ENCODE measurements at places on chromosomes 2 and 18.

DNA sequence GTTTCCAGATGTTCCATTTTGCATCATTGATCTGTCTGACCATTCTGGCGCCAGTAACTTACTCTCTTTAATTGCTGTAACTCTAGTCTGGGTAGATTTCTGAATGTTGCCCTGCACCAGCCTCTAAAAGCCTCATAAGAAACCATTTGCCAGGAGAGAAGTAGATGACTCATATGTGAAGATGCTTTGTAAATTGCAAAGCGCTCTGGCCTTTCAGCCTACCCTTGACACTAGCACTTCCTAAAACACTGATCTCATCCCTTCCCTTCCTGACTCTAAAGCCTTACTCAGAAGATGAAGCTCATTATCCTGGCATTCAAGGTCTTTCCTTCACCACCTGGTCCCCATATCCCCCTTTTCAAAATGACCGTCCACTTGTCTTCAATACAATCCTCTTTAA is 193.2 kb upstream of the MEX3C start:
- no peak for DNase-seq

- no peak for DNase-seq
Measured at GRCh38 chr2:98900721-98901120, 35.3 kb downstream of the CRACDL start.

- no peak for DNase-seq
Measured at GRCh38 chr2:53098696-53099078, 668.9 kb upstream of the CHAC2 start.

DNA sequence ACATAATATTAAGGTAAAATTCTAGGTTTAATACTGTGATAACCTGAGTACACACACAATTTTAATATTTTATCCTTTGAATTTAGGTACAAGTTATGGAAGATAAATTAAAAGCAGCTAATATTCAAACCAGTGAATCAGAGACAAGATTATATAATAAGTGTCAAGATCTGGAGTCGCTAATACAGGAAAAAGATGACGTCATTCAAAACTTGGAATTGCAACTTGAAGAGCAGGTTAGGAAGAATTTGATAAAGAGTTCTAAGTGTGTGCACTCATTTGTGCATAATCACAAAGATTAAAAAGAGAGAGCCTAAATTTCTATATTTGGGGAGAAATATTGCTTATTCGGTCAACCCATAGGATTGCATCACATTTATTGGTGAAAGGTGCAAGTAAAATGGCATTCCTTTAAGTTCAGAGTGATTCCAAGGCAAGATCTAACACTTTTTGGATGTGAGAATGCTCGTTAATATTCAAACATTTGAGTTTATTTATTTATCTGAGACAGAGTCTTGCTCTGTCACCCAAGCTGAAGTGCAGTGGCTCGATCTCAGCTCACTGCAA is 16.3 kb upstream of the C1GALT1C1L start:
- no peak for DNase-seq

GRCh38 chr2:181042706-181043105 is 62.3 kb downstream of the UBE2E3 start:
- DNase-seq = no peak

DNA sequence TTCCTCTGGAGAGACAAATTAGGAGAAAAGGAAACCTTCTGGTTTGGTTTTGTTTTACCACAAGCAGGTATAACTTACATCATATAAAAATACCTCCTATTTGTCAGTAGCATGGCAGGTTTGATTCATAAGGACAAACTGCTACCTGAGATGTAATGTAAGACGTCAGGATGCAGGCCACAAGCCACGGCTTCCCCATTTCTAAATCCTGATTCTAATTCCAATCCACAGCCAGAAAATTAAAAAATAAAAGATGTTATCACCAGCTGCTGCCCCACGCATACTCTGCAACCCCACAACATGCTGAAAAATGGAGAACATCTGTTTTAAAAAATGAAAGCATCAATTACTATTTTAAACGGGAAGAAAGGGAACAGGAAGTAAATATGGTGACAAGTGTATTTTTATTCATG is 197.6 kb downstream of the BCL11A start:
- DNase-seq = no peak

DNA sequence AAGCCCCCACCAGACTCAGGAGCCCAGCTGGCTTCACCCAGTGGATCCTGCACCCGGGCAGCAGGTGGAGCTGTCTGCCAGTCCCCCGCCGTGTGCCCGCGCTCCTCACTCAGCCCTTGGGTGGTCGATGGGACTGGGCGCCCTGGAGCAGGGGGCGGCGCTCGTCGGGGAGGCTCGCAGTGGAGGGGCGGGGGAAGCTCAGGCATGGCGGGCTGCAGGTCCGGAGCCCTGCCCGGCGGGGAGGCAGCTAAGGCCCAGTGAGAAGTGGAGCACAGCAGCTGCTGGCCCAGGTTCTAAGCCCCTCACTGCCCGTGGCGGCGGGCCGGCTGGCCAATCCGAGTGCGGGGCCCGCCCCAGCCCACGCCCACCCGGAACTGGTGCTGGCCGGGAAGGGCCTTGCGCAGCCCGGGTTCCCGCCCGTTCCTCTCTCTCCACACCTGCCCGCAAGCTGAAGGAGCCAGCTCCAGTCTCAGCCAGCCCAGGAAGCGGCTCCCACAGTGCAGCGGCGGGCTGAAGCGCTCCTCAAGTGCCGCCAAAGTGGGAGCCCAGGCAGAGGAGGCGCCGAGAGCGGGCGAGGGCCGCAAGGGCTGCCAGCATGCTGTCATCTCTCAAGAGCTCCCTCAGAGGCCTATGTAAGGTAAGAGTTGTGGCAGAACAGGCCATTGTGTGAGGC is 1307.8 kb upstream of the TMEFF2 start:
- DNase-seq = no peak

DNA sequence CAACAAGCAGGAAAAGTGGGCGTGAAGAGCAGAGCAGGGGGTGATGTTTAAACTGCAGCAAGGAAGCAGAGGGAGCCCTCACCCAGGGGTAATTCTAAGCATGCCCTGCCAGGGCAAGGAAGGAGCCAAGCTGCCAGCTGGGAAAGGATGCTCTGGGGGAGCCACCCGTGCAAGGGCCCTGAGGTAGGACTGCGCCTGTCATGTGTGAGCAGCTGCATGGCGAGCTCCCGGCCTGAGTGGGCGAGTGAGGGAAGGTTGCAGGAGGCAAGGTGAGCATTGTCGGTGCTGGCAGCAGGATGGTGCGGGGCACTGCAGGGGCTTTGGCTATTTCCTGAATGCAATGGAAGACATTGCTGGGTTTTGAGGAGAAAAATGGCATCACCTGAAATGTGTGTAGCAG is 107.2 kb downstream of the COPS8 start:
- no peak for DNase-seq

GRCh38 chr18:62187543-62188510 is 772 bp downstream of the RELCH start:
- peak; percentile 21 for DNase-seq

DNA sequence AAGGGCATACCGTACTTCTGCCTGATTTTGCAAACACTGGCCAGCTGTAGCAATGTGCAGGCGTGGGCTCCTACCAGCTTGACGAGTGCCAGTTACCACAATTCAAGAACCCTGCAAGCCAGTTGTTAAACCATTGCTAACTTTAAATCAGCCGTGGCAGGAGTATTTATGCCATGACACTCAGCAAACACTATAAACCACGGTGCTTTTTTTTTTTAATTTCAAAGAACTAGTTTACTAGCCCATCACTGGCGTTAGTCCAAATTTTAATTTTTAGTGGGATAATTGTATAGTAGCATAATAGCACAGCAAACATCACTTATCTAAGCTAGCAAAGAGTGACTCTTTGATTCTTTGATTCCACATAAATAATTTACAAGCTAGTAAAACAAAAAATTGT is 111.1 kb downstream of the COL4A4 start:
- DNase-seq = no peak

DNA sequence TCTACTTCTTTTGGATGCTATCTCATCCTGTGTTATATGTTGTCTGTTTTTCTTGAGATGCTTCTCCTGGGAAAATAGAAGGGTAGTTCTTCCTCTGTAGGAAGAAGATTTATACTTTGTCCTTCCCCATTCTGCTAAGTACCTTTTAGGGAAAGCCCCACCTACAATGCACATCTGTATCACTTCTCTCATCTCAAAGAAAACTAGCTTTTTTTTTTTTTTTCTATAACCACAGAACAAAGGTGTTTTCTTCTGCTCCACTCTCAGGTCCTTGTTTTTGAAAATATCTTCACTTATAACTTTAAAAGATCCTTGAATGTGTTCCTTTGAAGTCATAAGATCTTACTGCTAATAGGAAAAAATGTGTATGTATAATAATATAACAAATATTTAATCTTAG is 30.8 kb downstream of the CCDC150 start:
- DNase-seq = no peak

DNA sequence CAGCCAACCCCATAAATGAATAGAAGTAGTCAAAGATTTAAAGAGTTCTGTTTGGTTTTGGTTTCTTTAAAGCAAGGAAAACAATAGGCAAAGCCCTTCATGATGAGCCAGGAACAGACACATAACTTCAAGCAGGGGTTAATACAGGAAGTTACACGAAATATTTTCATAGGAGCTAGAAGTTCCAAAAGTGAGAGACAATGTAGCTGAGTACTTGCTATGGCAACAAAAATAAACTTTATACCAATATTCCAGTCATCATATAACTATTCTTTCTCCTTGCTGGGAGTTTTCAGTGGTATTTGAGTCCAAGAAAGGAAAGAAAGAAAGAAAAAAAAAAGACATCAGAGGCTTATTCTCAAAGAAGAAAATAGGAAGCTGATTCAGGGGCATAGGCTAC is 56.2 kb downstream of the COBLL1 start:
- no peak for DNase-seq

DNA sequence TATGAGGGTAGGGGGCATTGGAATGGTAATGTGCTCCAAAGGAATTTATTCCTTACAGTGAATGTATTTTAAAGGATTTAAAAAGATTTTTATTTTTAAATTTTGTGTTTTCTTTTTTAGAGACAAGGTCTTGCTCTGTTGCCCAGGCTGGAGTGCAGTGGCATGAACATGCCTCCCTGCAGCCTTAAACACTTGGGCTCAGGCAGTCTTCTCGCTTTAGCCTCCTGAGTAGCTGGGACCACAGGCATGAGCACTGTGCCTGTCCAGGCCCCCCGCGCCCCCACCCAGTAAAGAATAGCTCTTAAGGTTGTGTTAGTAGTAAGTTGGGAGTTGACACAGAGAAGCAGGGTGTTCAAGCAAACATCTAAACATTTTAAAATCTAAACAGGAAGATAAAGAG is 36.6 kb downstream of the PHLPP1 start:
- DNase-seq = peak; percentile 20

DNA sequence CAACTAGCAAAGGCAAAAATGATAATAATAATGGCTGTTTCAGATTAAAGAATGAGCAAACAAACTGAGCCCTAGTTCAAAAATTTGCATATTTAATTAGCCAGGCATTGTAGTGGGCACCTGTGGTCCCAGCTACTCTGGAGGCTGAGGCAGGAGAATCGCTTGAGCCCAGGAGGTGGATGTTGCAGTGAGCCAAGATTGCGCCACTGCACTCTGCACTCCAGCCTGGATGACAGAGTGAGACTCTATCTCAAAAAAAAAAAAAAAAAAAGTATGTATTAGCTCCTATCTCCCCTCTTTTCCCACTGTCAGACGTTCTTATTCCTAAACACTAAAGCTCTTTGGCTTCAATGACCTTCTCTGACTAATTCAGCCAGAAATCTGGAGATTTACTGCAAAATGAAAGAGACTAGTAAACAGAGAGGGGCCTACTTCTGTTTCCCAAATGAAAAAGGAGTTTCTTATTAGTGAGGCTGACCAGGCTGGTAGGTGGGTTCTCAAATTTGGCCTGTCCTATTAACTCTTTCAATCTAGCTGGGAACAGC is 3.9 kb upstream of the SRBD1 start:
- DNase-seq = no peak

- DNase-seq = no peak
Measured at GRCh38 chr2:43376523-43377198, 150.3 kb upstream of the ZFP36L2 start.

- no peak for DNase-seq
Measured at GRCh38 chr2:175627405-175627804, 374.7 kb downstream of the LNPK start.

GRCh38 chr2:6863792-6864191 is 1.9 kb downstream of the CMPK2 start:
- DNase-seq = no peak

GRCh38 chr2:39609917-39610316 is 55.8 kb upstream of the TMEM178A start:
- DNase-seq = no peak

GRCh38 chr18:46920067-46920466 is 2.7 kb downstream of the KATNAL2 start:
- no peak for DNase-seq

- no peak for DNase-seq
Measured at GRCh38 chr2:220127311-220127710, 499.9 kb downstream of the SLC4A3 start.

- no peak for DNase-seq
Measured at GRCh38 chr2:200509235-200509611, 645 bp downstream of the KCTD18 start.

- DNase-seq = no peak
Measured at GRCh38 chr2:221943076-221943810, 355.6 kb downstream of the PAX3 start.

- DNase-seq = no peak
Measured at GRCh38 chr2:189188115-189188805, 8.7 kb upstream of the COL5A2 start.

- no peak for DNase-seq
Measured at GRCh38 chr2:236036045-236036444, 132.1 kb downstream of the GBX2 start.

- no peak for DNase-seq
Measured at GRCh38 chr2:239182981-239183791, 217.6 kb downstream of the HDAC4 start.

- no peak for DNase-seq
Measured at GRCh38 chr2:234773129-234773528, 178.7 kb upstream of the SH3BP4 start.

DNA sequence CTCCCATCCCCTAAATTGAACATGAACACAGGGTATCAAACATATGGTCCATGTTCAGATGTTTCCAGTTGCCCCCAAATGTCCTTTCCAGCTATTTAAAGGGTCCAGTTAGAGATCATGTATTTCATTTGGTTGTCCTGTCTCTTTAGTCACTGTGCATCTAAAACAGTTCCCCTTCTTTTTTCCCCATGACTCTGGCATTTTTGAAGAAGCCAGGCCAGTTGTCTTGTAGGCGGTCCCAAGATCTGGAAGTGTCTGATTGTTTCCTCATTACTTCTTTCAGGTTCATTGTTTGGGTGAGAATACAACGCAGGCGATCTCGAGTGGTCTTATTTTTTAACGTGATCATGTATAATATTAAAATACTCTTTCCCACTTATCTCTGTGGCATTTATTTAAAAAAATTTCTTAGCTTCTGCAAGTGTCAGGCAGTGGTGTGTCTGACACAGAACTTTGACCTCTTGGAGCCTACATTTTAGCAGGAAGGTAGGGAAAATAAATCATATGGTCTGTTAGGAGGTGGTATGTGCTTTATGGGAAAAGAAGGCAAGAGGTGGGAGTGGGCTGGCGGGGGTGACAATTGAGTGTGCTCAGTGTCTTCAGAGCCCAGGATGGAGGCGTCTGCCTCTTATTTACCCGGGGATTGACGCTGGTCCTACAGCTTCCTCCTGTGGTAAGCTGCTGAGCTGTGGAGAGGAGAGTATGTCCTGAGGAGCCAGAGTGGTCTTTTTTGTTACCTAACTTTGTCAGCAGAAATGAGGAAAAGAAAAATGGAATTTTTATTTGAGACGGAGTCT is 8.1 kb downstream of the RAB31 start:
- no peak for DNase-seq

Measured in endothelial cell (in vitro differentiated cells).